IPS-NIHi11 (cell line): ENCODE measurements at places on chromosomes 4 and X.

GRCh38 chr4:137952116-137952515 is 290.0 kb downstream of the SLC7A11 start:
- no peak for DNase-seq

GRCh38 chr4:14924076-14924811 is 78.0 kb upstream of the CPEB2 start:
- no peak for DNase-seq

- peak; percentile 22 for DNase-seq
Observed at GRCh38 chr4:113094802-113095201, 45.3 kb downstream of the ANK2 start.

DNA sequence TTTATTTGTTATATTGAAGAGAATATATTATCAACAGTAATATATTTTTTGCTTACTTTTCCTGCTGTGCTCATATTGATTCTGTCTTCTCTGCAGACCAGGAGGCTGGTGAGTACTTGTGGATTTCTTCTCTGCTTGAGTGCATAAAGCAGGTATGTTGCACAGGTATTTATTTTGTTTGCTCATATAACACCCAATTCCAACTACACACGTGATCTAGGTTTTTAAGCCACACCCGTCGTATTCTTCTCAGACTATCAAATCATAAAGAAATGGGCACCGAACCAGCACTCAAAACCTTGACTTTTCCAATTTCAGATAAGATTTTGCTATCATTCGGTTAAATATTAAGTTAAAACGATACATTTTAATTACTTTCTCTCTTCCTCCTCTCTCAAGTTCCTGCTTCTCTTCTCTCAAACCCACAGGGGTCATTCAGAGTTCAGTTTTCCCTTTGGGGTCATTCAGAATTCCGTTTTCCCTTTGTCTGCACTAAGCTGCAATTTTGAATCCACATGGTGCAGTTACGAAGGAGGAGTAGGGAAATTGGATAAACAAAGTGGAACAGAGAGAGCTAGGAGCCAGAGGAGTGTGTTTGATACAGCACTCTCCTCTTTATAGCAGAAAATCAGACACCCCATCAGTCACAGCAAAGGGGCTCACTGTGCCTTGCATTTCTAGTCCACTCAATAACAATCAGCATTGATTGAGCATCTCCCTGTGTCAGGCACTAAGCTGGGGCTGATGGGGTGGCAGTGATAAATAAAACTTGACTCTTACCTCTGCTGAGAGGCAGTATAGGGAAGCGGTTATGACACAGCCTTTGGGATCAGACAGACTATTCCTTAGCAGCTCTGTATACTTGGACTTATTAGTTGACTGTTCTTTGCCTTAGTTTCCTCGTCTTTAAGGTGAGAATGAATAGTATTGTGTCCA is at the start of gene ADH1C:
TSS of gene ADH1C (minus strand) at position 145 of the 936 bp plus-strand sequence. CDS start at position 74, 71 bp downstream.
- DNase-seq, result no peak

- no peak for DNase-seq
Observed at GRCh38 chrX:118181030-118181429, 64.4 kb upstream of the KLHL13 start.

- DNase-seq, result no peak
Observed at GRCh38 chr4:174739576-174739975, 89.5 kb downstream of the GLRA3 start.

GRCh38 chrX:42714981-42715700 is 62.8 kb downstream of the PPP1R2C start:
- DNase-seq, result peak; percentile 52

DNA sequence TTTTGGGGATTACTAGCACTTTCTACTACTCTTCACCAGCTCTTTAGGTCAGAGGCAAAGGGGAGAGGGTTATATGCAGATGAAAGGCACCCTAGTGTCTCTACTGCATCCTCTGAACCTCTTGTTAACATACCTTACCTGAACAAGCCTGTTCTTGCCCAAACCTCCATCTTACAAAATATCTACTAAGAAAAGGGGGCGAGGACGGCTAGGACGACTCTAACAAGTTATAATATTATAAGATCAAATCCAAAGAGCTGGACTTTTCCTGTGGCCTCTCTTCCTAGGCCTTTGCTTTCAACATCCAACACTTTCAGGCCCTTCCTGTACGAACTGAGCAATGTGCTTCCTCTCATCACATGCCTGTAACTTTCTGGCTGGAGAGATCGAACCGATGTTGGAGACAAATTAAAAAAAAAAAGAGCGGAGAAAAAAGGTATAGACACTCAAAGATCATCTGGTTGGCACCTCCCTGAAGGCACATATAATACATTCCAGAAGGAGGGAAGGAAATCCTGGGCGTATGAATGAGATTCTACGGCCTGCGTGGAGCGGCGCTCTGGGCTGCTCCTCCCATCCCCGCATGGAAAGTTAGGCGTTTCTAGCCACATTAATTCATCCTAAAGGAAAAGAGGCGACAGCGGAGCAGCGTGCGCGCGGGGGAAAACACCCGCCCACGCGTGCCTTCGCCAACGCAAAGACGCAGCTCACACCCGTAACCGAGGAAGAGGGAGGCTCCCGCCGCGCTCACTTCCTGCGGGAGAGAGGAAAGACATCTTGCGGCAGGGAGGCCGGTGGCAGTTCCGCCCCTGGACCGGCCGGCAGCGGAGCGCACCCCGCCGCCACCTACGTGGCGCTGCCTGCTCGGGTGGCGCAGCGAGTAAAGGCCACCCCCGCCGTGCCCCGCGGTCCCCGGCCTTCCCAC is 808 bp downstream of the PRDM5 start:
- DNase-seq, result peak; percentile 79

DNA sequence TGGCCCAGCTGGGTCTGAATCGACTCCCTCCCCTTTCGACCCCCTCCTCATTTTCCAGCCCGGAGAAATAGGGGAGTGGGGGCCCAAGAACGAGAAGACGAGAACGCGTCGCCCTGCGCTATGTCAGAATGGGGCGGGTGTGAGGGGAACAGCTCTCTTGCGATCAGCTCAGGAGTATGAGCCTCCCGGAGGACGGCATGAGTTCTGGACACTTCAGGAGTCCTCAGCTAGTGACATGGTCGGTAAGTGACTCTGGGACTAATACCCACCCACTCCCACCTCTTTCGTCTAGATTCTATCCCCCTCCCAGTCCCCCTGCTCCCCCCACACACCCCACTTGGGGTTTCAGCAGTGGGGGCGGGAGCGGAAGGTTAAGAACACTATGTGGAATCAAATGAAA is 944 bp downstream of the KLF8 start:
- no peak for DNase-seq

GRCh38 chr4:163048447-163048846 is 118.2 kb downstream of the NAF1 start:
- peak; percentile 53 for DNase-seq

- DNase-seq, result no peak
Observed at GRCh38 chr4:62450740-62451139, 1250.6 kb downstream of the ADGRL3 start.

- DNase-seq, result peak; percentile 8
Observed at GRCh38 chr4:20520901-20521300, 179.4 kb upstream of the PACRGL start.

DNA sequence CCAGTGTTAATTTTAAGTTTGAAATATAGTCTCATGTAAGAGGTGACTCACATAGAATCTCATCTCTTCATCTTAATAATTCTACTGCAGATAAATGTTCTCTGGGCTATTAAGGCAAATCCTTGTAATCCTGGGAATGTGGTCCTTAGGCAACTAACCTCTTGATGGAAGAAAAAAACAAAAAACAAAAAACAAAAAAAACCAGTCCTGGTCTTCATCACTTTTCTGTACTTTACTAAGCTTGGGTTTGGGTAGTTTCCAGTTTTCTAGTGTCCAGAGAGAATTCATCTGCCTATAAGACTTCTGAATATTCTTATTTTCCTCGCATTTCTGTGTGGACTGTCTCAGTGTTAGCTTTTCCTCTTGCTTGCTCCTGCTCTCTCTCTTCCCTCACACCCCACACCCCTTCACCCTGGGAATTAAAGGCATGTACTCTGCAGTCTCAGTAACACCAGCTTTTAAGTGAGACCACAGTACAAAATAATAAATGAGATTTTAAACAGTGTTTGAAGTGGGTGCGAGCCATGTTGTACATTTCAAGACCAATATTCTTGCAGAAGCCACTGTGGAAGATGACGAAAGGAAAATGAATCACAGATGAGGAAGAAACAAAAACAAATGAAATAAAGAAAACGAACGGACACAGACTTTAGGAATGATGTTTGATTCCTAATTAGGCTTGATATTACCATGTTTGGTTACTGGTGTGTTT is 51.7 kb downstream of the HAND2 start:
- DNase-seq, result no peak

- DNase-seq, result peak; percentile 48
Observed at GRCh38 chr4:158722291-158722916, 792 bp downstream of the PPID start.

- no peak for DNase-seq
Observed at GRCh38 chrX:121245763-121246162, 198.4 kb downstream of the GLUD2 start.

DNA sequence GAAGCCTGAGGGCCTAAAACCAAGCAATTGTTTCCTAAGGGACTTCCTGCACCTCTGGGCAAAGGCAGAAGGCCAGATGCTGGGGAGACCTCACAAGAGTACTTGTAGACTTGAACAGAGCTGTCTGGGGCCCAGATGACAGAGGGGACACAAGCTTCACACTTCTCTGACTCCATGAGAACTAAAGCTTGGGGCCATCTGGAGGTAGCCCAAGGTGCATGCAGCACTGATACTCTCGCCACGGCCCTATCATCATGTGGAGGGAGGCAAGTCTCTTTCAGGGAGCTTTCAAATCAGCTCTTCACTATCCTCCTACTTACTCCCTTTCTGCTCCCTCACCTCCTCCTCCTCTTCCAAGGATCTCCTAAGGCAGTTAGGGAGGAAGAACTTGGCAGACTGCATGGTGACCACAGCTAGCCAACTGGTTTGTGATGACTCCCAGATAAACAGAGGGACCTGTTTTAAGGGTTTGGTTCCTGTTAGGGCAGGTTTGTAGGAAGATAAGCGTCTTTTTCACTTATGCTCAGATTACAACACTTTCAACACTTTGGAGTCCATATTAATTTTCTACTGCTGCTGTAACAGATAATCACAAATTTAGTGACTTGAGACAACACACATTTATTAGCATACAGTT is 23.8 kb downstream of the MSL3 start:
- no peak for DNase-seq

DNA sequence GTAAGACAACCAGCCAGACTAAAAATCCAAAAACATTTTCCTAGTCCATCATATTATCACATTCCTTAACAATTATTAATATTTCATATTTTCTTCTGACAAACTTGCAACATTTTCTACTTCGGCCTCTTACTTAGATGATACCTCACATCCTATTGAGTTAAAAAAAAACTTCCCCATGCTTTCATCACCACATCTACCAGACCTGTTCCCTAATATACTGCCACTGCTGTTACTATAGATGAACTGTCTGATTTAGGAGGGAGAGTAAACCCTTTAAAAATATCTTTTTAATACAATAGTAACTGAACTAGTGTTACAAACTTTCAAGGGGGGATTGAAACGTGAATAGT is 1.5 kb downstream of the FAM200B start:
- no peak for DNase-seq

GRCh38 chr4:103786014-103786413 is 66.2 kb upstream of the TACR3 start:
- peak; percentile 57 for DNase-seq
